NAMALWA (cell line): ENCODE measurements at places on chromosomes 1 and 21.

- no peak for DNase-seq
Measured at GRCh38 chr1:235327559-235328270, at the start of gene ARID4B. ARID4B (minus strand) TSS chr1:235328179; CDS start chr1:235326919, 1,260 bp downstream.

DNA sequence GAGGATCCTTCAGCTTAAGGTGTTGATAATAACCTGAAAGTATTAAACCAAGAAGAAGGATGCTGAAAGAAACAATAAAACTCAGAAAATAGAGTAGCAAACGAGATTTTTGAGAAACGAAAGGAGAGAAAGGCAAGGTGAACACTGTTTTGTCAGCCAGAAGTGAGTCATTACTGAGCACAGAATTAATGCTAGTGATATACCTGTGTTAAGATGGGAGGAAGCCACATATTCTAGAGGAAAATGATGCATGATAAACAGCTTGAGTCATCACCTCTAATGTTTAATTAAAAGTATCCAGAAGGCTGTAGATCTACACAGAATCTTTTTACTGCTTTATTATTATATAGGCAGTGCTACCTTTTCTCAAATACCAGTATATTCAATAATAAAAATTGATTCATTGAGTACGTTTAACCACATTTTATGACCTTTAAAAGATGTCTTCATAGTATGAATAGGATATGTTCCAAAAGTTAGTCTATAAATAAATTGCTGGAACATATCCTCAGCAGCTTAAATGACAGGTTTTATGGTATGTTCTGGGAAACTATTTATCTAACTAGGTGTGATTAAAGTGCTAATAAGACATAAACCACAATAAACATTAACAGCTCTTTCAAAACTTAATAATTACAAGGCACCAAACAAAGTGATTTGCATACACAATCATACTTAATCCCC lies 10.3 kb downstream of the SH3GLB1 start:
- no peak for DNase-seq

DNA sequence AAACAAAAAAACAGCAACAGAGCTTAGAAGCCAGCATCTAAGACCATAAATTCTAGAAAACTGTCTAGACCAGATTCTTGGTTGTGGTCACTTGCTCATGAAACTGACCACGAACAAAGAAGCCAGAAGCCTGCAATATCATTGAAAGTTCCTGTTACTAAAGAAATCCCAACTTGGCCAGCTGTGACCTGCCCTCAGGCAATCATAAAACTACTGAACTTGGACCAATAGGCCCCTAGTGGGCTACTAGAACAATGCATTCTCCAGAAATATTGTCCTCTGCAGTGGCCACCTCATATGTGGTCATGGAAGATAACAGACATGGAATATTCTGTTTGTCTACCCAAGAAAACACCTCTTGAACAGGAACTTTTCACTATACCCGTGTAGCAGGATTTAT lies 87.7 kb downstream of the SPATA17 start:
- no peak for DNase-seq

DNA sequence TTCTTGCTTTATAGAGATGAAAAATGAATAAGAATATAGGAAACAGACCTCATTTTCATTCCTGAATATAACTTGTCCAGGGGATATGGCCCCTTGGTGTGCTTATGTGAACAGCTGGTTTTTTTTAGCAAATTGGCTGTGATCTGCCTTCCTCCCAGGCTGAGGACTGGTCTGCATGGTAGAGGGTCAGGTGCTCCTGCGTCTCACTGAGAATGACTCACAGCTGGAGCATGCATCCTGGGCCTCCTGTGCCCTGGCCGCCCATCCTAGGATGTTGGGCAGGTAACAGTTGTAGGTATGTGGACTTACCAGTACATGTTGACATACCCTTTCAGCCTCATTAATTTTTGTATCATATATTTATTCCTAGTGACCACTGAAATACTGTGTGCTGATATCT lies 29.8 kb downstream of the AGT start:
- no peak for DNase-seq
